ENCODE measurements at places on chromosomes 13 and 19.

DNA sequence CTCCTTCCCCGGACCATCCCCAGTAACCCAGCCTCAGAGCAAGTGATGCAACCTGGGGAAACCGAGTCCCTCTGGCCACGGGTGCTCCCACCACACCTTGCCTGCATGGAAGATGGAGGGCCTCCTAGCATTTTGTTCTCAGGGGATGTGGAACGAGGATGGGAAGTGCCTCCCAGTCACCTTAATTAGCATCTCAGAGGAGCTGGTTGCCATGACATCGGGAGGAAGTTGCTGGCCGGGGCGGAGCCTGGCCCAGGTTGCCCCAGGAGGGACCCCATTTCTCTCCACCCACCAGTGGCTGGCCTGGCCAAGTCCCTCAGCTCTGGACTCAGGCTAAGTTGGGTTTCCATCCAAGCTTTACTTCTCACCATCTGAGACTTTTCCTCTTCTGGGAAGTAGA, 24.1 kb upstream of the PTPRS start:
- H3K27ac ChIP-seq, result no peak overlapping the region
- no peaks in the 10 kb centered on the region for H3K36me3 ChIP-seq
- peaks cover 3% of the 10 kb centered on the region for H3K4me1 ChIP-seq
- peak; percentile 22 for DNase-seq
- H3K27me3 ChIP-seq, result no peaks in the 10 kb centered on the region
- H3K4me3 ChIP-seq, result no peak overlapping the region

DNA sequence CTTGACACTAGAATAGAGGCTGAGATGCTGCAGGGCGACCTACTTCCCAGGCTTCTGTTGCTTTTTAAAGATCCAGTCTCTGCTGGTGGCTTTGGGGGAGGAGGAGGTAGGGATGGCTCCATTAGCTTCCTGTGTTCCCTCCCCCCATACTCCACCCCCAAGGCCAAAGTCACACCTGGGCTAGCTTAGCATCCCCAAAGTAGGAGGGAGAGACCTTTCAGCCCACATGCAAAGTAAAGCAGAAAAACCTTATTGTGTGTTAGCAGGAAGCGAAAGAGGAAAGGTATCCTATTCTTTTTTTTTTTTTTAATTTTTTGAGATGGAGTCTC, 3.2 kb upstream of the TNPO2 start:
- peak overlapping the region; percentile 81 for H3K4me3 ChIP-seq
- H3K27ac ChIP-seq, result no peak overlapping the region

DNA sequence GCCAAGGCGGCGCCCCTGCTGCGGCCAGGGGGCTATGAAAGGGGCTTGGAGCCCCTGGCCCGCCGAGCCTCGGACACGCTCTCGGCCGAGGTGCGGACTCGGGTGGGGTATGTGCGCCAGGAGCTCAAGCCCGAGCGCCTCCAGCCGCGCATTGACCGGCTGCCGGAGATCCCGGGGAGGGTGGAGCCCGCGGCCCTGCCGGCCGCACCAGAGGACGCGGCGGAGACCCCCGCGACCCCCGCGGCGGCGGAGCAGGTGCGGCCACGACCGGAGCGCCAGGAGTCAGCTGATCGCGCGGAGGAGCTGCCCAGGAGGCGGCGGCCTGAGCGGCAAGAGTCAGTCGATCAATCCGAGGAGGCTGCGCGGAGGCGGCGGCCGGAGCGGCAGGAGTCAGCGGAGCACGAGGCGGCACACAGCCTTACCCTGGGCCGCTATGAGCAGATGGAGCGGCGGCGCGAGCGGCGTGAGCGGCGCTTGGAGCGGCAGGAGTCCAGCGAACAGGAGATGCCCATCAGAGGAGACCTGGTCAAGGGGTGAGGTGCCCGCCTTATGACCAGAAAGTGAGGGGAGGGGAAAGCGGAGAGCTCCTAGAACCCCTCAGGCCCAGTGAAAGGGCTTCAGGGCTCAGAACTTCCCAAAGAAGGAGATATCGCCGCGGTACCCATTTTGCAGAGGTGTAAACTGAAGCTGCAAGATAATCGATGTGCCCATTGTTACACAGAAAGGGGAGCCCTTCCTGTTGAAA, 8.8 kb upstream of the SHKBP1 start:
- no peak overlapping the region for H3K4me3 ChIP-seq
- H3K4me1 ChIP-seq, result peaks cover 13% of the 10 kb centered on the region
- H3K36me3 ChIP-seq, result no peaks in the 10 kb centered on the region
- no peak overlapping the region for H3K27ac ChIP-seq
- DNase-seq, result no peak
- peaks cover 79% of the 10 kb centered on the region for H3K27me3 ChIP-seq

- no peaks in the 10 kb centered on the region for H3K36me3 ChIP-seq
- H3K4me3 ChIP-seq, result no peak overlapping the region
- no peak overlapping the region for H3K27ac ChIP-seq
- no peaks in the 10 kb centered on the region for H3K27me3 ChIP-seq
Measured at GRCh38 chr13:73107970-73108369, 49.2 kb downstream of the KLF5 start.

GRCh38 chr13:27036236-27036981, 135.2 kb downstream of the USP12 start:
- no peaks in the 10 kb centered on the region for H3K36me3 ChIP-seq
- H3K4me1 ChIP-seq, result peaks cover 22% of the 10 kb centered on the region
- no peak for DNase-seq
- H3K27ac ChIP-seq, result no peak overlapping the region
- H3K27me3 ChIP-seq, result peaks cover 37% of the 10 kb centered on the region
- no peak overlapping the region for H3K4me3 ChIP-seq

Data from neural crest cell (in vitro differentiated cells).